ENCODE measurements at places on chromosomes 7 and 10.
A peak's percentile ranks its signal among the peaks of the same experiment; 100 is the strongest.

GRCh38 chr10:133254421-133255120 is 16.9 kb downstream of the VENTX start:
- no peak for DNase-seq

GRCh38 chr10:43062402-43063160 is 14.3 kb upstream of the RET start:
- no peak for DNase-seq

DNA sequence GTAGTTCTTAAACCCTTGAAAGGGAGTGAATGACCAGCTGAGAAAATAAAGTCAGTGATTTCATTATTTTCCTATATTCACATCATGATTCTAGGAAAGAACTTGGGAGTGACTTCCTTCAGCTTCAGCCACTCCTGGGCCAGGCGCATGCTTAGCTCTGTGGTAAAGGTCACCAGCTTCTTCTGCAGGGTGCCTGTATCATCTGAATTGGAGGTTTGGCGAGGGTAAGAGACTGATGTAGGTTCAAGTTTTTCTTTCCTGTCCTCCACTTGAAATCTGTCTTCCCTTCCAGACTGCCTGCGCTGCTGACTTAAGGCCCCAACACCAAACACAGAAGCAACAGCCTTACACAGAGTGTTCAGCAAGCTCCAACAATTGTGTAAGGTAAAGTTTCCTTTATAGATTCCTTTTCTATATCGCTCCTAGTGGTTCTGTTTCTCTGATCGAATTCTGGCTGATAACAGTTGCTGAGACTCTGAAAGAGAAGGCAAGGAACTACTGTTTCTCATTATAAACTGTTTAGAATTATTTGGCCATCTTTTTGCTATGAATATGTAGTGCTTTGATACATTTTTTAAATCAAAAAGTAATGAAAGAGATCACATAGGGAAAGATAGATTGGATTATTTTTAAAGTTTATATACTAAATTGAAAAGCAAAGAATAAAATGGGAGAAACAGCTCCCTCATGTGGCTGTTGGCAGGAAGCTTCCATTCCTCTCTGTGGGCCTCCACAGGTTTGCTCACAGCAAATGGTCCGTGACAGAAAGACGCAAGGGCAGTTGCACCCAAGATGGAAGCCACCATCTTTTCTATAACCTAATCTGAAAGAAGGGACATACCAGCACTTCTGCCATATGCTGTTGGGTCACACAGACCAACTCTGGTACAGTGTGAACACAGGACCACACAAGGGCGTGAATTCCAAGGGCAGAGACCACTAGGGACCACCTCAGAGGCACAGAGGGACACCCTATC is 14.0 kb downstream of the GATAD1 start:
- DNase-seq: peak; percentile 72

- DNase-seq: no peak
Observed at GRCh38 chr10:26368463-26368862, 69.7 kb upstream of the APBB1IP start.

DNA sequence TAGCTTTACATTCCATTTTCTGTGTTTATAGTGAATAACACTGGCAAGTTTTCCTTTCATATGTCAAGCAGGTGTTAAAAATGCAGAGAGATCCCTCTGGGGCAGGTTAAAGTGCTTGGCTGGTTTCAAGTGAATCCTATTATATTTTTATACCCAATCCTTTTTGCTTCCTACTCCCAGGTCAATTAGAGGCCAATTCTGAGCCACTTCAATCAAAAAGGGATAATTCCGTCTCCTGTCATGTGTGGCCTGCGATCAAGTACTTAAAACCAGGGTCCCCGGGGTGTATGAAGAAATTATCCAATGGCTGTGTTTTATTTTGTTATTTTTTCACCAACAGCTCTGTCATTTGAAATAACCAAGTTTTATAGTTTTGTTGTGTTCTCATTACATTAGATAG is 313.2 kb downstream of the PRPF18 start:
- no peak for DNase-seq

DNA sequence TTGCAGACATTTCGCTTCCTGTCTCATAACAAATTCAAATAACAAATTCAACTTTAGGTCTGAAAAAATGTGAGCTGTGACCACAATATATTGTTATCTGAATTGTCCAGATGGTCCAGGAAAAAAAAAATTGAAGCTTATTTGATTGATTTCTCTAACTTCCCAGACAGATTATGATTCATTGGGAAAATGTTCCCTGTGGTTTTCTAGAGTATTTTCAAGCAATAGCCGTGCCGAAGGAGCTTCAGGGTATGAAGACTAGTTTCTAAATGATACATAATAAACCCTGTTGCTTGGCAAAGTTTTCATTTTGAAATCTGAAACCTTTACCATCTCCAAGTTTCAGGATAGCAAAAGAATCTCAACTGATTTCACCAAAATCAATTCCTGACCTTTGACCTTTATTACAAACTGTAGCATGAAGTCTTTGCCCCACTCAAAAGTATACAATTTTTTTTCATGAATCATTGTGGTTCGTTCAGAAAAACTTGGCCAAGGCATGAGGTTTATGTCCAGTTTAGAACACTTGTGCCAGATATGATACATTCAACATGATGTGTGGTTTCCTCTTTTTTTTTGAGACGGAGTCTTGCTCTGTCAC is 109.9 kb downstream of the JCAD start:
- no peak for DNase-seq

GRCh38 chr10:105063796-105064195 is 422.7 kb downstream of the SORCS3 start:
- peak; percentile 43 for DNase-seq

GRCh38 chr10:4687397-4687796 is 138.6 kb upstream of the AKR1E2 start:
- DNase-seq: no peak

GRCh38 chr10:14179251-14179650 is 151.5 kb downstream of the FRMD4A start:
- no peak for DNase-seq

DNA sequence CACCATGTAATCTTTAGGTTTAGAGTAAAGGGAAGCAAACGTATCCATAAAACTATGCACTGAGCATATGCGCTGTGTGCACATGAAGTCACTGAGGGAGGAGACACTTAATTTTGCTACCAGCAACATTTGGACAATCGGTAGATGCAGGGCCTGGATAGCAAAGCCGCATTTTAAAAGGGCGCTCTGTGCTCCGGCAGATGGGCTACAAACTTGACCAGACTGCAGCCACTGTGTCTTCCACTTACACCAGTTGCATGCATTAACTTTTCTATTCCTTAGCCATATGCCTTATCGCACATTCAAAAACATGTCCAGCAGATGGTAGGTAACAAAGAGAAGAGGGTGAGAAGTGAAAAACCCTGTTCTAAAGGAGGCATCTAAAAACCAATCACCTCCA is 18.3 kb downstream of the FAM171A1 start:
- DNase-seq: no peak

DNA sequence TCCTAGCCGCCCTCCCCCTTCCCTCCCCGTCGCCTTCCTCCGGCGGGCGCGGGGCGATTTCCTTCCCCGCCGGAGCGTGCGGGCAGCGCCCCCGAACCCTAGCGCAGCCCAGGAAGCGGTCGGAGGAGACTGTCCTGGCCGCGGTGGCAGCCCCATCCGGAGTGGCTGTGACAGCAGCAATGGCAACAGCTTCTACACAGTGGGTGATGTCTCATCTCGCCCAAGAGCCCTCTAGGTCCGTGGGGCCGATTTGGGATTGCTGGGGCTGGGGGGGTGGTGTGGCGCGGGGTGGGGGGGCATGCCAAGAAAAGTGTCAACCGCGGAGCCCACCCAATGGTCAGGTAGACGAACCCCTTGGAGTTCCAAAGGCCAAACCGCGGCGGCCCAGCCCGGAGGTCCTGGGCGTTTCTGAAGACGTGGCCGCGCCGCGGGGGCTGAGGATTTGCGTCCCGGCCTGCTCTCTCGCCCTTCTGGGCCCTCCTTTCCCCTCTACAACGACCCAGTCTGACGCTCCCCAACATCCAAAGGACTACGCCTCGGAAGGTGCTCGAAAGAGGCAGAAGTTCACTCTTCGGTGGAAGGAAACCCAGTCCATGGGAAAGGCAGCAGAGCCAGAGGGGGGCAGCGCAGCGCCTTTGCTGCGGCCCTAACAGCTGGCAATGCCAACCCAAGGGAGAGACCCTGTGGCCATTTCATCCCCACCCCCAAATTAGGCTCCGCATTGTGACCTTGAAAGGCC is 603 bp upstream of the TWIST1 start:
- DNase-seq: no peak

GRCh38 chr7:86282014-86282682 is 361.6 kb upstream of the GRM3 start:
- no peak for DNase-seq

GRCh38 chr7:158289231-158289630 is 298.4 kb downstream of the PTPRN2 start:
- DNase-seq: no peak

GRCh38 chr7:81694711-81695110 is 75.1 kb downstream of the HGF start:
- no peak for DNase-seq

DNA sequence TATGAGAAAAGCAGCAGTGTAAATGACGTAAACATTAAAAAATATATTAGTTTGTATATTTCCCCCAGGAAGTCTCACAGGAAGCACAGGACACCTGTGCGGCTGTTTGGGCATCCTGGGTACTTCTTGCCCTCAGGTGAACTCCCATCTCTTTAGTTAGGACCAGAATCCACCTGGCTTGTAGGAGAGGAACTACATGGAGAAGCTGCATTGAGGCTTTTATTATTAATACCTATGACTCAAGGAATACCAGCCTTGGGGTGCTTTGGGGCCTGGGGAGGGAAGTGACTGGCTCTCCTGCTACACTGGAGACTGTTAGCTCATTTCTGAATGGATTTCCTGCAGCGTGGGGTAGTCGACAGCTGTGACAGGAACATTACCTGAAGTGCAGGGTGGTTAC is 40.0 kb upstream of the GSDME start:
- no peak for DNase-seq

DNA sequence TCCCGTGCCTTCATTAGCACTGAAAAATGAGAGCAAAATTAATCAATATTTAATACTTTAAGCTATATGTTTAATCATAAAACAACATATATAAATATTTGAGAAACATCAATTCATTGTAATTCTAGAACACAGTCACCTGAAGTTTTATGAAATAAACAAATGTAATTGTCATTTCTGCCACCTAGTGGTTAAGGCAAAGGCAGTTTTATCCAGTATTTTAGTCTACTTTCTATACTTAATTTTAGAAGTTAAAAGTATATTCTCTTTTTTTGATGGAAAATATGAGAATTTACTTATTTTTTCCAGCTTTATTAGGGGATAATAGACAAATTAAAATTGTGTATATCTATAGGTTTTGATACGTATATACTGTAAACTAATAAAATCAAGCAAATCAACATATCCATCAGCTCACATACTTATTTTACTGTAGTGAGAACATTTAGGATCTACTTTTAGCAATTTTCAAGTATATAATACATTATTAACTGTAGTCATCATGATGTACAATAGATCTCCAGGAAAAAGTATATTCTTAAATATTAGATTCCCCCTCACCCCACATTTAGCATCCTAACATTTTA is 16.9 kb downstream of the PCGF6 start:
- DNase-seq: peak; percentile 47

DNA sequence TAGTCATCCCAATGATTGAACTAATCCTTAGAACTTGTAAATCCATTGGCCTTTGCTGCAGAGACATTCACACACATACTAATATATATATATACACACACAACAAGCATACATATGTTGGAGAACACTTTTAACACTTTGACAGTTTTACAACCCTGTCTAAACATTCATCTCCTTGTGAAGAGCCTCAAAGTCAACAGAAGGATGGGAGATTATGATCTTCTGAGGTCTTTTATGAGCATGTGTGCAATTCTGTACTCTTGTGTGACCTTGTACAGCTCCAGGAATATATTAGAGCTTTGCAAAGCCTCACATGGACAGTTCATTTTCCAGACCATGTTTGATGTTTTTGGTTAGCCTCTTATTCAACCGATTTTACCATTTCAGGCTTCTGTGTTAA is 589.0 kb downstream of the NXPH1 start:
- DNase-seq: no peak

- no peak for DNase-seq
Observed at GRCh38 chr7:46175221-46175620, 254.1 kb upstream of the IGFBP3 start.

DNA sequence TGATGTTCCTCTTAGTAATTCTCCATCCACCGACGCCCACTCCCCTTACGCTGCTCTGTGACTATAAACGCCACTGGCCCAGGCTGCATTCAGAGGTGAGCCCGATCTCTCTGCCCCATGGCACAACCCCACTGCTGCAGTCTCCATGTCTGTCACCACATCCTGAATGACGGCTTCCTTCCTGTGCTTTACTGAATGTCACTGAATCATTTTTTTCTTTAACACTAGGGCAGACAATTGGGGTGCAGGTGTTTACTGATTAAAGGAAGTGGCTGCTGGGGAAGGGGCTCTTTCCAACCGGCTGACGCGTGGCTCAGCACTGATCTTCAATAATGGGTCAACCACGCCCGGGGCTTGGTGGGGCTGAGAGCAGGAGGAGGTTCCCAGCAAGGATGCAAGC is 208.3 kb downstream of the USP6NL start:
- DNase-seq: no peak

DNA sequence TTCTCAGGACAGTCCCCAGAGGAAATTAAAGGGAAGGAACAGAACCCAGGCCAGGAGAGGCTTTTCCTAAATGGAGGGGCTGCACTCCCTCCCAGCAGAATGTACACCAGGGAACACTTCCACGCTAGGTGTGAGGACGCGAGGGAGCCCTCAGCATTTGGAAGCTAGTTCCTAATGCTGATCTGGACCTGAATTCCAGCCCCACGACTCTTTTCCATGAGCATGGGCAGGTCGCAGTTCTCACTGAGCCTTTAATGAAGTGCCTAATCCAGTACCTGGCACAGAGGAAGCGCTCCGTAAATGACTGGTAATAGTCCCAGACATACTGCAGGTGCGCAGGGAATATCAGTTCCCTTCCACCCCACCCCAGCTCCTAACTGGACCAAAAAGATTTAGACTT is 1.1 kb downstream of the ALOX5 start:
- peak; percentile 30 for DNase-seq

DNA sequence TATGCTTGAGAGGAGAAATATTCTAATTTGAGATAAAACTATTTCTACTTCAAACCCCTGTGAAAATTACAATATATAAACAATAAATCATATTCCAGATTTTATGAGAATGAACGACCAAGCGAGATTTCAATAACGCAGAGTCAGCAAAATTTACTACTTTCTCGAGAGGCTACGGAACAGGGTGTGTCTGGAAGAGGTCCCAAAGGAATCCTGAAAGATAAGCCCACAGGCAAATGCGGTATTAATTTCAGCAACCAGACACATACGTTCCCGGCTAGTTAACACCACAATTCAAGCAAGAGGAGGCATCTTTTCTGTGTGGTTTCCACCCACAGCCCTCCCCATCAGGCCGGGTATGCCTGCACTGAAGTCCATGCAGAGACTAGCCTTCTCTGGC is 26.4 kb downstream of the BEND7 start:
- DNase-seq: no peak

GRCh38 chr7:101506531-101506930 is 122.6 kb downstream of the MYL10 start:
- no peak for DNase-seq

GRCh38 chr10:121994429-121994941 is 5.5 kb downstream of the TACC2 start:
- DNase-seq: peak; percentile 81

GRCh38 chr10:98062424-98062823 is 32.0 kb upstream of the CRTAC1 start:
- no peak for DNase-seq

- DNase-seq: peak; percentile 82
Observed at GRCh38 chr7:128937647-128938543, at the start of gene IRF5. IRF5 (plus strand) TSS chr7:128937927; CDS start chr7:128942082, 4,155 bp downstream.
